Neural progenitor cell (in vitro differentiated cells): ENCODE measurements at places on chromosomes 6 and 20.

DNA sequence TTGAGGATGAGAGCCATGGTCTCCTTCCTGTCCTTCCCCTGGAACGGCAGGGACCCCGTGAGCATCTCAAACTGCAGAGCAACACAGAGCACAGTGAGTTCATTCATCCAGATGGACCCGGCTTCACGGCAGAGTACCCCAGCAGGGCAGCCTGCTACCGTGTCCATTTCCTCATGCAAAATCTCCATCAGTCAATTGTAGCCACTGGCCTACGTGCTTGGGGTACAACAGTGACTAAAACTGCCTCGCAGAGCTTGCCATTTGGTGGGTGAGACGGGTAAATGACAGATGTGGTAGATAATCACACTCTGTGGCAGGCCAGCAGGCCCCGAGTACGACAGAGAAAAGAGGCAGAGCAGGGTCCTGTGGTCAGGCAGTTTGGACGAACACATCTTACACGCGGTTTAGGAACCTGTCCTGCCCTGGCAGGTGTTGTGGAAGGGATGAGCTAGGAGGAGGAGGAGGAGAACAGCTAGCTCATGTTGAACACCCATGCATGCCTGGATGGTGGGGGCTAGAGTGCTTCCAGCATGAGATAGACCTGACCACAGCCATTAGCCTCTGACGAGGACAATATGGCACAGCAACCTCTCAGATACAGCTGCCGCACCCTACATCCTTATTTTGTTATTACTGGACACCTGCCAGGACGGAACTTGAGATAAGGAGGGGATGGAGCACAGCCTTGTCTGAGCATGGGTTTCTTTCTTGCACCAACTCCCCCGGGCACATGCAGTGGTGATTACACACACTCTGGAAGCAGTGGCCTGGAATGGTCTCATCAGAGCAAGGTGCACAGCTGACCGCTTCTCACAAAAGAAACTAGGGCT is 95.6 kb downstream of the RAMACL start:
- no peak for DNase-seq

DNA sequence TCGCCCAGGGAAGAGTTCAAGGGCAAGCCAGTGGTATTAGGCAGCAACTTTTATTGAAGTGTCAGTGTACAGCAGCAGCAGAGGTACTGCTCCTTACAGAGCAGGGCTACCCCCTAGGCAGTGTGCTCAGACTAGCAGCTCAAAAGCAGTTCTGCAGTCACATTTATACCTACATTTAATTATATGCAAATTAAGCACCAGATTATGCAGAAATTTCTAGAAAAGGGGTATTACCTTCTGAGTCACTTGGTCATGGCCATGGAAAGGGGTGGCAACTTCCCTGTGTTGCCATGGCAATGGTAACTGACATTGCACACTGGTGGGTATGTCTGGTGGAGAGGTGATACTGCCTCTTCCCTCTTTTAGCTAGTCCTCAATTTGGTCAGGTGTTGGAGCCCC is 2.1 kb upstream of the ZKSCAN4 start:
- no peak for DNase-seq

- DNase-seq = no peak
Measured at GRCh38 chr6:24743265-24743943, 24.4 kb upstream of the C6orf62 start.

DNA sequence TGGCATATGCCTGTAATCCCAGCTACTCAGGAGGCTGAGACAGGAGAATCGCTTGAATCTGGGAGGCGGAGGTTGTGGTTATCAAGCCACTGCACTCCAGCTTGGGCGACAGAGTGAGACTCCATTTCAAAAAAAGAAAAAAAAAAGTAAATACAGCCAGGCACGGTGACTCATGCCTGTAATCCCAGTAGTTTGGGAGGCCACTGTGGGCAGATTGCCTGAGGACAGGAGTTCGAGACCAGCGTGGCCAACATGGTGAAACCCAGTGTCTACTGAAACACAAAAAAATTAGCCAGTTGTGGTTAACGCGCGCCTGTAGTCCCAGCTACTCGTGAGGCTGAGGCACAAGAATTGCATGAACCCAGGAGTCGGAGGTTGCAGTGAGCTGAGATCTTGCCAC is 1.5 kb upstream of the NINL start:
- no peak for DNase-seq

DNA sequence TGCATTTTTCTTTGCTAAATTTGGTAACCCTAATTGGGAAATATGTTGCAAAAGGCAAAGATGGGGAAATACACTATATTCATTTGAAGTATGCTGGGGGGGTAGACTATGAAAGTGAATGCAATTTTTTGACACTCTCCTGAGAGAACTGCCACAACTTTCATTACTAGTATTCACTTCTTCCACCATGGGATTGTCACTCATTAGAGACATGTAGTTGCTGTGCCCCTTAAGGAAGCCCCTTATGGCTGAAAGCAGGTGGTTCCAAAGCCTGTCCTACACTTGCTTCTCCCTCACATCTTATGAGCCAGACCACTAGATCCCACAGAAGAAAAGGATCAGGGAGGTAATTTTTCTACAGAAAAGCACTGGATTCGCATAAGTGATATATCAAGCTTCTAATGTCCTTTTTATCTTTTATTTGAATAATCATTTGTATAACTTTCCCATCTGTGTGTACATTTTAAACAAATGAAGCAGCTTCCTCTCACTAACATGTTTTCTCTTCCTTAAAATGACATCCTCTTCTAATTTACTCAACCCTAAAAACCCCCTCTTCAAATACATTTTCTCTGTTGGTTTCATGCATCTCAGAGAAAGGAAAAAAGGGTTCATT is 83.8 kb downstream of the GCLC start:
- no peak for DNase-seq
